Mucosa of descending colon (tissue), 3 donors: ENCODE measurements at places on chromosomes 1 and 21.

GRCh38 chr1:202888221-202888530 lies 773 bp downstream of the RABIF start:
- DNase-seq, result no peak

DNA sequence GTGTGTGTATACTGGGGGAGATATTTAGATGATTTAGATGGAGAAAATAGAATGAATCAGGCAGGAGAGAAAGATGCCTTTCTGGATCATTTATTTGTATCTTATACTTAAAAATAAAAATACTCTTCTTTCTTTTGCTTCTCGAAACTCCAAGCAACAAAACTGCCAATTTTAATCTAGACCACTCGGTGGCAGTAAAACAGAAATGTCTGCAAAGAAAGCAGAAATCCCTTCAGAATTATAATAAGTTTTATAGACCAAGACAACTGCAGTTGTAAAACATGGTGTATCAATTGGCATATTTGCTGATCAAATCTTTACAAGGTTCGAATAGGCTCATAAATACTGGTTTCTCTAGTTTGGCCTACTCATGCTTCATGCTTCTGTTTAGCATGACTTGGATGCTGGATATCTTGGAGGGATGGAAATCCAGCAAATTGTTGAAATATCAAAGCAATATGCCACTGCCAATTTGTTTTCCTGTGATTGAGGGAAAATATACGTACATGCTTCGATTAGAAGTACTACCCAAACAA lies 15.1 kb upstream of the C1orf87 start:
- no peak for DNase-seq

- peak; percentile 20 for DNase-seq
These were observed 165.0 kb downstream of the TRIM33 start for GRCh38 chr1:114345930-114346479.

GRCh38 chr1:53326598-53327181 lies 1.2 kb downstream of the LRP8 start:
- peak; percentile 82 for DNase-seq

DNA sequence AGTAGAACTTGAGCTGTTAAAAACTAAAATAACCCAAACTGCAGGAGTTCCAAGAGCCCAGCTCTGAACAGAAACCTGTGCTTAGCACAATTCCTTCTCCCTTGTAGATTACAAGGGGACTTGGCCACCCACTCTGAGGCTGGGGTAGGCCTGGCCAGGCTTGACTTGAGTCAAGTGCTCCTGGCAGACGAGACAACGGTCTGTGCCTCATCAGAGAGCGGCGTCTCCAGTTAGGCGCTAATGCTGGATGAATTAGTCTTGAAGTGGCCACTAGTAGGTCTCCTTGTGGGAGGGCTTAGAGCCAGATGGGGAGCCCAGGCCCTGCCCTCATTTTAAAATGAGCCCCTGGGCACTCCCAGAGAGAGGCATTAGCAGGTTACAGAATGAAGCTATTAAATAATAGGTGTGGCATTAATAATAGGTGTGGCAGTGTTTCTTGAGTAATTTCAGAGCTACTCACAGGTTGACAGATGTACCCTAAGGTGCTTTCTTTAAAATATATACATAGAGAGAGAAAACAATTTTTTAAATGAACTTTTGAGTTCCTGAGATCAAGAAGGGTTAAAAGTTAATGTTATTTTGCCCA lies 1.1 kb downstream of the EEIG2 start:
- DNase-seq, result peak; percentile 73

- DNase-seq, result no peak
These were observed 1158.6 kb downstream of the PLA2G4A start for GRCh38 chr1:187987236-187987776.

DNA sequence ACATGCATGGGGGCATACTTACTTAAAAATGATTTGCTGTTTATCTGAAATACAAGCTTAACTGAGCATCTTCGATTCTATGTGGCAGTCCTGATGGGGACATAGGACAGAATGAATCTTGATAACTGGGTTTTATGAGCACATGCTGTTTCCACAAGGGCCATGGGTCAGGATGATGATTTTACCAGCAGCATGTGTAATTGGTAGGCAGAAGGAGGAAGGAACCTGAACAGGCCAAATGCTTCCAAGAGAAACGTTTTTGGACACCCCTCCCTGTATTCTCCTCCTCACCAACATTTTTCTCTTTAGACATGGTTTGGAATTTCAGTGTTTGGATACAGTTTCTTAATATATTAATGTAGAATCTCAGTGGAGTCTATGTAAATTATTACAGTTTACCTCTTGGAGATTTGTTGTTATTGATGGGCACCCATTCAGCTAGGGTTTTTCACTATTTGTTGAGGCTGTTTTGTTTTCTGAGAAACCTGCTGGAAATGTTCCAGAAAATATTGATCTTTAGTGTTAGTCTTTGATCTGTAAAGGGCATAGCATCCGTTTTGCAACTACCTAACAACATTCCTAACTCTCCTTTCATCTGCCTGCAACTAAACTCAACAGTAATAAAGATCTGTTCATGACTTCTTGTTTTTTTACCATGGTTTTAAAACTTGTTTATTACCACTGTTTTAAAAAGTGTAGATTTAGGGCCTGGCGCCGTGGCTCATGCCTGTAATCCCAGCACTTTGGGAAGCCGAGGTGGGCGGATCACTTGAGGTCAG lies 42.0 kb downstream of the TBCE start:
- DNase-seq, result no peak

- DNase-seq, result peak; percentile 26
These were observed 18.7 kb downstream of the C1orf198 start for GRCh38 chr1:230849451-230850224.

- DNase-seq, result no peak
These were observed 11.1 kb upstream of the CHI3L1 start for GRCh38 chr1:203197625-203198024.

DNA sequence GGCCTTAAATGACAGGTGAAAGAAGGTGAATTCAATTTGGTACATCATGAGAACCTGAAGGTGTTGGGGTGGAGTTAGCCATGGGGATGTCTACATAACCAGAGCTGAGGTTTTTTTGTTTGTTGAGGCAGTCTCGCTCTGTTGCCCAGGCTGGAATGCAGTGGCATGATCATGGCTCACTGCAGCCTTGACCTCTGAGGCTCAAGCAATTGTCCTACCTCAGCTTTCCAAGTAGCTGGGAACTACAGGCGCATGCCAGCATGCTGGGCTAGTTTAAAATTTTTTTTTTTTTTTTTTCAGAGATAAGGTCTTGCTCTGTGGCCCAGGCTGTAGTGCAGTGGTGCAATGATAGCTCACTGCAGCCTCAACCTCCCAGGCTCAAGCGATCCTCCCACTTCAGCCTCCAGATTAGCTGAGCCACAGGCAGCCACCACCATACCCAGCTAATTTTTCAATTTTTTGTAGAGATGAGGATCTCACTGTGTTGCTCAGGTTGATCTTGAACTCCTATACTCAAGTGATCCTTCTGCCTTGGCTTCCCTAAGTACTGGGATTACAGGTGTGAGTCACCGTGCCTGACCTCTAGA lies 1.9 kb upstream of the MPZ start:
- DNase-seq, result no peak

GRCh38 chr1:212315907-212316306 lies 30.7 kb downstream of the PPP2R5A start:
- no peak for DNase-seq

GRCh38 chr1:172845865-172846264 lies 187.0 kb downstream of the FASLG start:
- DNase-seq, result no peak

GRCh38 chr1:176735201-176735600 lies 272.2 kb downstream of the PAPPA2 start:
- no peak for DNase-seq

- no peak for DNase-seq
These were observed 5.8 kb downstream of the PFKL start for GRCh38 chr21:44305691-44306090.

DNA sequence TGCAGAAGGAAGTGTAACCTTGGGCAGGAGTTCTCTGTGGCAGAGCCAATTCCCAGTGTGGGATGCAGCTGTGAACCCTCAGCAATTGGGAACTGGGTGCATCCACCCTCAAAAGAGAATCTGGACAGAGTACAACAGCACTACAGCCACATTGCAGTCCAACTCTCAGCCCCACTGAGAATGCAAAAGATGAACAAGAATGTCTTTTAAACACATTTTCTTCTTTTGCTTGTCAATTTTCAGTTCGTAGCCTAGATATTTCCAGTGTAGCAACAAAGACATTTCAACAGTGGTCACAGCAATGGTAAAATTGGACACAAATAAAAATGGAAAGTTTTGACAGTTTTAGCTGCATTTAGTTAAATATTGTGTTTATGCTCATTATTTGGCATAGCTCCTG lies 114.0 kb upstream of the APP start:
- no peak for DNase-seq

- DNase-seq, result no peak
These were observed 34.1 kb upstream of the BTG2 start for GRCh38 chr1:203271018-203271743.
